ENCODE measurements at places on chromosomes 3 and 15.

DNA sequence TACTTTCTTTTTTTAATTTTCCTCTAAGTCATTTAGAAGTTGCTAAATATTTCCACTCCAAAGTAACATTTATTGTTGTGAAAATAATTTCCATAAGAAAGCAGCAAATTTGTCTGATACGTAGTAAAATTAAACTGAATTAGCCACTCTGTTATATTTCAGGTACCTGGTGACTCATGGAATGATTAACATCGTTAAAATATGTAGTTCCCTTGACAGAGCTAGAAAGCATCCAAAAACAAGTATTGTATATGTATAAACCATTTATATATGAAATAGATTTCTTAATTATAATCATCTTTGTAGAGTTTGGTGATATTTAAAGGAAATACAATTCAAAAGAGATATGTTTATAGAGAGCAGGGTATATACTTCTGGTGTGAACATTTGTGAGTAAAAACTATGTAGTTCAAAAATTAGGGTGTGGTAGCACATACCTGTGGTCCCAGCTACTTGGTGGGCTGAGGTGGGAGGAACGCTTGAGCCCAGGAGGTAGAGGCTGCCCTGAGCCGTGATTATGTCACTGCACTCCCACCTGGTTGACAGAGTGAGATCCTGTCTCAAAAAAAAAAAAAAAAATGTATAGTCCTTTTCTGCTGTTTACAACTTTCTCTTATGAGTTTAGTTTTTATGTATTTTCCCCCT lies 36.6 kb downstream of the ATP11B start:
- DNase-seq, result no peak

GRCh38 chr15:47844437-47844836 lies 127.1 kb downstream of the SEMA6D start:
- DNase-seq, result no peak

DNA sequence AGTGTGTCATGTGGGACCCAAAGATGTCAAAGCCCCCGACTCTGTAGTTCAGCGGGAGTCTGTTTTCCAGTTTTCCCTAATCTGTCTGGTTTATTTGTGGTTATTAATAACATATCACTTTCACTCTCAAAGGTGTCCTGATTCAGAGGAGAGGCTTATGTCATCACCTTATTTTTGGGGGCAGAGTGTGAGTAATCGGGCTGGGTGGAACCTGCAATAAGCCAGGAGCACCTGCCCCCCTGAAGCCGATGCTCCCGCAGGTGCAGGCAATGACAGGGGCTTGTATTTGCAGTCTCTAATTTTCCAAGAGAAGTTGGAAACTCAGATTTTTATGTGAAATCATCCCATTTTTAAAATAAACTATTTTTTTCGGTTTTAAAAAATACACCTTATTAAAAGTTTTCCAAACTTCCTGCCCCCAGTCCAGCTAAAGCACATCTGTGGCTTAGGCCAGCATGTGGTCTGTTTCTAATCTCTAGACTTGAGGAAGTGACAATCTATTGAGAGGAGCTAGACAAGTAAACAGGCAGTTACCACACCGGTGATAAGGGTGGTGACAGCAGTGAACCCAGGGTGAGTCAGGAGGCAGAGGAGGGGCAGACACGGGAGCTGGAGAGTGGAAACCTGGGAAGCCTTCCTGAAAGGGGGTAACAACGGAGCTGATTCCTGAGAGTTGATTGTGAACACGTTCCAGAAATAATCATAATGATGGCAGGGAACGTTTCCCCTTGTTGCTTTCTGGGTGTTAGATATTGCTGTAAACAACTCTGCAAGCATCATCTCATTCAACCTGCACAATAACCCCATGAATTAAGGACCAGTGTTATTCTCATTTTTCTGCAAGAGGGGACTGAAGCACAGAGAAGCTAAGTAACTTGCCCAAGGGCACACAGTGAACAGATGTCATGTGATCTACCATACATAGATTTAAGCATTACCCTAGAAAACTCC lies 37.2 kb downstream of the BHLHE40 start:
- no peak for DNase-seq

DNA sequence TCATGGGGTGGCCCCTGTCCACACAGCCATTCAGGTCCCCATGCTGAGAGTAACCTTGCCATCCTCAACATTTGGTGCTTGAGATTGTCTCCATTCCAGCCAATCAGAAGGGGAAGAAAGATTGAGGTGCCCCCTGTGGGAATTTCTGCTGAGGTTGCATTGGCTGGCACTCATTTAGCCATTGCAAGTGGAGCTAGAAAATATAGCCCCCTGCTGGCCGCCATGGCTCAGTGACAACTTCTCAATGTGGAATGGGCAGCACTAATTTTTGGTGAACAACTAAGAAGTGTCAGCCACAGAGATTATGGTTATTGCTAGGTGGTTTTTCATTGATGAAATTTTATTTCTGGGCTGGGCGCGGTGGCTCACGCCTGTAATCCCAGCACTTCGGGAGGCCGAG lies 22.0 kb downstream of the COL6A6 start:
- no peak for DNase-seq

DNA sequence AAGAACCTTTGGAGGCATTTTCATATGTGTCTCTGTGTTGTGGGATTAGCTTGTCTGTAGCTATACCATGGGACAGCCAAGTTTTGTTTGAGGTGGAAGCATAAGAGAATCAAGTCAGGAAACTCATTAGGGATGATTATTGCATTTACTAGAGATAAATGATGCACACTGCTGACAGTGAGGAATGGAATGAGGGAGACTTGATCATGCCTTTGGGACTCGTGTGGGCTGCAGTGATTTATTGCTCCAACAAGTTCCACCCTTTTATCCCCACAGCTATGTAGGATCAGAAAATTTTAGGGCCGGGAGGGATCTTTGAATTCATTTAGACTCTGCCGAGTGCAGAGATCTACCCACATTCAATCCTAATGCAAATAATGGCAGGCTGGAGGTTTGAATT lies 16.3 kb downstream of the ZNF385D start:
- DNase-seq, result no peak

- no peak for DNase-seq
Observed at GRCh38 chr15:48851956-48852355, 26.0 kb upstream of the EID1 start.

DNA sequence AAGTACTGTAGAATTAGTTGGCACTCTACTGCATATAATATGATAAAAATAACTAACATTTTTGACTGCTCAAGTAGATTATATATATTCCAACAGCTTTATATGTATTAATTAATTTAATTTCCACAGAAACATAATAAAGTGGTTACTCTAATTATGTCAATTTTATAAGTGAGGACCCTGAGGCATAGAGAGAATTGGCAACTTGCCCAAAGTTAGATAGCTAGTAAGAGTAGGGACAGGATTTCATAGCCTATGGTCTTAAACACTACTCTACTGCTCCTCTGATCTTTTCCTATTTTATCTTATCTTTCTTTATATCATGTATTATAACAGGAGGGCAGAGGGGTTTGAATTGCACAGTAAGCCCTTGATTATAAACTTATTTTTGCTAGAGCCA lies 418.7 kb upstream of the SGO1 start:
- DNase-seq, result no peak

GRCh38 chr3:30646181-30646876 lies 39.9 kb downstream of the TGFBR2 start:
- no peak for DNase-seq

GRCh38 chr3:64653101-64653500 lies 34.7 kb downstream of the ADAMTS9 start:
- DNase-seq, result no peak

DNA sequence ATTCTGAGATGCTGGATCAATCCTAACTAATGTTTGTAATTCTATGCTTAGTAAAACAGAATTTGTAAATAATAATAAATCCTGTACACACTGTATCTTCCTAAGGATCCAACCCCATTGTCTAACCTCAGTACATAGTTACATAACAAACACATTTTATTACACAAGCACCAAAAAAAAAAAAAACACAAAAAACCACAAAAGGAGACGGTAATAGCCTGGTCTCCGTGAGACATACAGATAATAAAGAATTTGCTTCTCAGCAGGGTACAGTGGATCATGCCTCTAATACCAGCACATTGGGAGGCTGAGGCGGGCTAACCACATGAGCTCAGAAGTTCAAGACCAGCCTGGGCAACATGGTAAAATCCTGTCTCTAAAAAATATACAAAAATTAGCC lies 558.7 kb downstream of the MAGI1 start:
- peak; percentile 10 for DNase-seq

Measured in GM04504 (cell line).